ENCODE measurements at places on chromosomes 11 and 22.

GRCh38 chr22:19067696-19068348, 54.4 kb downstream of the DGCR2 start:
- DNase-seq: no peak

DNA sequence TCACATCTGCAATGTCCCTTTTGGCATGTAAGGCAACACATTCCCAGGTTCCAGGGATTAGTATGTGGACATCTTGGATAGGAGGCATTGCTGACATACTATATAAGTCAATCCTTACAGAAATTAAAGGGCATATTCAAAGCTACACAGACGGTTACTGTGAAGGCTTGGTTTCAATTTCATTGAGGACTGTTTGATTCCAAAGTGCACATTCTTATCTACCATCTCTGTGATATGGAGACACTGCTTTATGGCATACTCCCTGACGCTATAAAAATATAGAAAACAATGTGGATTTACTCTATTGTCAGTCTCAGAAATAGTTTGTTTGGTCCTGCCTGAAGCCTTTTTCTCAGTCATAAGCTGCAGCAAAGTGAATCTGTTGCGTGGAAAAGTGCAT, 1486.7 kb downstream of the FAM181B start:
- DNase-seq: no peak

DNA sequence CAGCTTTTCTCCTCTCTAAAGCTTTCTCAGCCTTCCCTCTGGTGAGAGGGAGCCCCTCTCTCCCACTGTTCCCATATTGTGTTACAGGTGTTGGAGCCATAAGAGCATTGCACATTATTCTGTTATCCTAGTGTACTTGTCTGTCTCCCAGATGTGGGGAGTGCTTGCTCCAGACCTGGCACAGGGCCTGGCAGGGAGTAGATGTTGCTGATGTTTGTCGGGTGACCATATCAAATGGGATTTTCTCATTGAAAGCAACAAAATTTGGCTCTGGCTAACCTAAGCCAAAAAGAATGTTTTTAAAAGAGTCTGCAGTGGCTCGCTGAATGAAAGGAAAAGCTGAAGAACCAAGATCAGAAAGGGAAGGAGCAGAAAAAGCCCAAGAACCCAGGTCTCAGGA, 41.1 kb downstream of the CYB5R2 start:
- DNase-seq: no peak

- no peak for DNase-seq
Observed at GRCh38 chr22:38860283-38861169, 11.5 kb downstream of the CBX6 start.

DNA sequence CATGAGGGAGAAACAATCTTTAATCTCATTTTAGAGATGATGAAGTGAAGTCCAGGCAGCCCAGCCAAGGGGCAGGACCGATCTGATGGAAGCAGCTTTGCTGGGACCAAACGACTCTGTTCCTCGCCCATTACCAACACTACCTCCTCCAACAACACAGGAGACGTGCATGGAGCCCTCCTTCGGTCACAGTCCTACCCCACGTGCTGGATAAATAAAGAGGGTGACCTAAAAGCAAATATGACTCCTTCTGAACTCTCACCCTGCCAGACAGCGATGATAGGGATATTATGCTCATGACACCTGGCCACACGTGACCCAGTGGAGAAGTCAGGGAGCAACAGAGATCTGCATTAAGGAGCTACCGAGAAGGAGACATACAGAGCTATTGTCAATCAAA, 26.0 kb downstream of the SCGB1A1 start:
- no peak for DNase-seq

DNA sequence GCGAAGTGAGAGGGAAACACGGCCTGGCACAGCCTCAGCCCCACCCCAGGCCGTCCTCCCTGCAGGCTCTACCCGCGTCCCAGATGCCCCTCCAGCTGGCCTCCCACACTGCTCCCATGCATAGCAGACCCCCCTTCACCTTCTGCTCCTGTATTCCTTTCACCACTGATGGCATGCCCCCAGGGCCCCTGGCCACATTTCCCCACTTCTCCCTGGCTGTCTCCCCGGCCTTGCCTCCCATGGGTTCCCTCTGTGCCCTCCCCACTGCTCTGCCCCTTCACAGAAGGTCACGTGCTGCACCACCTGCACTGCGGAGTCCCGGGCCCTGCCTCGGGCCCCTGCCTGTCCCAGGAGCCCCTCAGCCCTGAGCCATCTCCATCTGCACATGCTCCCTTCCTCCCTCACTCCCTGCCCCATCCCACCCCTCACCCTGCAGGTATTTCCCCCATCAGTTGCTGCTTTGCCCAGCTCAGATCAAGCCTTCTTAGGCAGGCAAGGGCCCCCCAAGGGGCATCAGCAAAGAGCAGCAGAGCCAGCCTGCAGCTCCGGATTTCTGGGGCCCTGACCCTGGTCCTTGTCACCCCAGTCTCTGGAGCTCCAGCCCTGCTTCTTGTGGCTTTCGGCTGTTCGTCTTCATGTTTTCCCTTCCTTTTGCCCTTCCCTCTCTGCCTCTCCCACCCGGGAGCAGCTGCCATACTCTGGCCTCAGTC, 46.4 kb downstream of the GAB4 start:
- DNase-seq: no peak

GRCh38 chr22:29152954-29153719, 52.6 kb upstream of the EMID1 start:
- no peak for DNase-seq

- no peak for DNase-seq
Observed at GRCh38 chr22:31223786-31224191, 11.7 kb downstream of the LIMK2 start.

Measured in NCI-H774 (cell line).